ENCODE measurements at places on chromosomes 1 and 21. TPM values are rescaled to one million over a fixed set of nuclear protein-coding genes. Genes with fewer than 3 reads are reported as not detected.

DNA sequence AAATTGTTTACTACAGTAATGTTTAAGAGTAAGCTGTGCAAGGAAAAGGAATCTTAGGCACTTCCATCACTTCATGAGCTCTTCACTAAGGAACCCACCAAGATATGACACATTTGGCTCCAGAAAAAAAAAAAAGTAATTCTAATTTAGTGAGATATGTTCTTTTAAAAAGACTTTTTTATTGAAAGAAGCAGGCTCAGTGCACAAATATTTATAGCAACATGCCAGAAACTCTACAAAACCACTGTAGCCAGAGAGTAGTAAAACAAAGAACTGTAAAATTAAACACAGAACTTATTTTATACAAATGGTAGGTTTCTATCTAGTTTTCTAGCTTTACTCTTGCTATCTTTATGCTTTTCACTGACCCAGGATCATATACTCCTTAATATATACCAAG, 434.6 kb upstream of the ADGRL2 start:
- DNase-seq, result no peak

FMO2 gene
- total RNA-seq, result not detected

GRCh38 chr1:32666901-32667566, 16.0 kb downstream of the RBBP4 start:
- no peak for DNase-seq

DNA sequence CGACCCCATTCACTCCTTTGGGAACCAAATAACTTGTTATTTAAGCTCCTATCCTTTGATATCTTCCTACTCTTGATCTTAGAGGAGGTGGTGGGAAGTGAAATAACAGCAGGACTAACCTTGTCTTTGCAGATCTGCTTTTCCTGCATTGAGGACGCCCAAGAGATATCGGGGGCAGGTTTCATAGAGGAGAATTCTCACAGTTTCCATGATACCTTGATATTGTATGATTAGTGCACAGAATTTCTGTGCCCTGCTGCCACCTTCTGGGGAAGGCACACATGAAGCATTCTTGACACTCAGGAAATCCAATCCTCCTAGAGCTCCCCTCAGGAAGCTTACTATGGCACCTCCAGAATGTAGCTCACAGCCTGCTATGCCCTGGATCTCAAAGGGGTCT, 1.6 kb downstream of the CD1B start:
- peak; percentile 28 for DNase-seq

DNA sequence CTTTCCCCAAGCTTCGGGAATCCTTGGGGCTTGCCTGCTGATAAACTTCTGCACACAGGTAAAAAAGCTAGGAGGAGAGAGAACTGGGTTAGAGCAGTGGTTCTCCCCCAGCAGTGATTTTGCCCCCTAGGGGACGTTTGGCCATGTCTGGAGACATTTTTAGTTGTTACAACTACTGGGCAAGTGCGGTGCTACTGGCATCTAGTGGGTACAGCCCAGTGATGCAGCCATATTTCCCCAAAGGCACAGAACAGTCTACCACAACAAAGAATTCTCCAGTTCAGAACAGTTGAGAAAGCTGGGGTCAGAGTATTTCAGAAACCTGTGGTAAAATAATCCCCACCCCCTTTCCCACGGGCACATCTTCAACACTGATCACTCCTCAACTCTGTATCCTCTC, 41.3 kb downstream of the LRRC71 start:
- DNase-seq, result peak; percentile 44

DNA sequence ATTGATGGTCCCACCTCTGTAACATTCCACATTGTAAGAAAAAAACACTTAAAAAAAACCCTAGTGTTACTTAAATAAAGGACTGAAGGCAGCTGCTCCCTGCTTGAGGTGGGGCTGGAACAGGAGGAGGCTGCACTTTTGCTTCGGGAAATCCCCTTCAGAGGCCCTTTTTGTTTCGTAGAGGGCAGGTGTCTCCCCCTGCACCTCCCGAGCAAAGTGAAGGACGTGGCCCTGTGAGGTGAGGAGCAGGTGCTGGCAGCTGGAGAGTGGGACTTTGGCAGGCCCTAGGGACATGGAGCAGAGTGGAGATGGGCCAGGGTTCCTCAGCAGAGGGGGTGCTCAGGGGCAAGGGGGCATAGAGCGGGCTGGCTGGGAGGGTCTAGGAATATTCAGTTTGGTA, 33.4 kb upstream of the WNT4 start:
- DNase-seq, result no peak

ARHGAP29 gene
- 166 TPM for total RNA-seq

DNA sequence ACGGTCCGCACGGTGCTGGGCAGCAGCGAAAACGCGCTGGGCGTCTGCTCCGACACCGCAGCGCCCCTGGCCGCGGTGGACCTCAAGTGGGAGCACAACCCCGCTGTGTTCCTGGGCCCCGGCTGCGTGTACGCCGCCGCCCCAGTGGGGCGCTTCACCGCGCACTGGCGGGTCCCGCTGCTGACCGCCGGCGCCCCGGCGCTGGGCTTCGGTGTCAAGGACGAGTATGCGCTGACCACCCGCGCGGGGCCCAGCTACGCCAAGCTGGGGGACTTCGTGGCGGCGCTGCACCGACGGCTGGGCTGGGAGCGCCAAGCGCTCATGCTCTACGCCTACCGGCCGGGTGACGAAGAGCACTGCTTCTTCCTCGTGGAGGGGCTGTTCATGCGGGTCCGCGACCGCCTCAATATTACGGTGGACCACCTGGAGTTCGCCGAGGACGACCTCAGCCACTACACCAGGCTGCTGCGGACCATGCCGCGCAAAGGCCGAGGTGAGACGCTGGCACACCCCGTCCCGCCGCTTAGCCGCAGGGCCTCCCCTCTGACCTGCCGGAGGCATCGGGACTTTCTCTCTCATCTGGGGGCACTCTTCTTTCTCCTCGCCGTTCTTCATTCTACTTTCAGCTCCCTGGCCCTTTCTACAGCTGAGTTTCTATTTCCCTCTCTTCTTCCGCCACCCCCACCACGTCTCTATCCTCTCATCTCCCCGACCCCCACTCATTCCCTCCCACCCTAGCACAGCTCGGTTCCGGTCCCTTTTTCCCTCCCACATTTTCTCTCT, 1.0 kb downstream of the NPR1 start:
- DNase-seq, result no peak

- no peak for DNase-seq
These were observed 34.5 kb upstream of the RALGPS2 start for GRCh38 chr1:178690496-178690895.

DNA sequence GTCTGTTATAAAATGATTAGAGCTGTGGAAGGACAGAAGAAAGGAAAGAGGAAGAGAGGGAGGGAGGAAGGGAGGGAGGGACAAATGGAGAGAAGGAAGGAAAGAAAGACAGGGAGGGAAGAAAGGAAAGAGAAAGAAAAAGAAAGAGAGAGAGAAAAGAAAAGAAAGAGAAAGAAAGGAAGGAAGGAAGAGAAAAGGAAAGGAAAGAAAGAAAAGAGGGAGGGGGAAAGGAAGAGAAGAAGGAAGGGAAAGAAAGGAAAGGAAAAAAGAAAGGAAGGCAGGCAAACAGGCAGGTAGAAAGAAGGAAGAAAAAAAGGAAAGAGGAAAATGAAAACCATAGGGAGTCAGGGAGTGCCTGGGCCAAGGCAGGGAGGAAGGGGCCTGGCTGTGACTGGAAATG, 14.5 kb upstream of the BACE2 start:
- no peak for DNase-seq

- no peak for DNase-seq
These were observed 12.8 kb downstream of the NT5C1A start for GRCh38 chr1:39659110-39659509.

DNA sequence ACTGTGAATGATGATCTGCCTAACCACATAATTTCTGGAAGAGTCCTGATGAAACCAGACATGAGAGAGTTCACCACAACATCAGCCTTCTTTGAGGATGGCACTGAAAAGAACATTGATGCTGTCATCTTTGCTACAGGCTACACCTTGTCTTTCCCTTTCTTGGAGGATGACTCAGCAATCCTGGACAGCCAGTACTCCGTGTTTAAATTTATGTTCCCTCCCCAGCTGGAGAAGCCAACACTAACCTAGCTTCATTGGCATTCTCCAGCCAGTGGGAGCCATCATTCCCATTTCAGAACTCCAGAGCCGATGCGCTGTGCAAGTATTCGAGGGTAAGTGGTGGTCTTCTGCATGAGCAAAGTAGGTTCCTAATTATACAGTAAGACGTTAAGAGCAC, 164.1 kb upstream of the POGK start:
- DNase-seq, result no peak

DNA sequence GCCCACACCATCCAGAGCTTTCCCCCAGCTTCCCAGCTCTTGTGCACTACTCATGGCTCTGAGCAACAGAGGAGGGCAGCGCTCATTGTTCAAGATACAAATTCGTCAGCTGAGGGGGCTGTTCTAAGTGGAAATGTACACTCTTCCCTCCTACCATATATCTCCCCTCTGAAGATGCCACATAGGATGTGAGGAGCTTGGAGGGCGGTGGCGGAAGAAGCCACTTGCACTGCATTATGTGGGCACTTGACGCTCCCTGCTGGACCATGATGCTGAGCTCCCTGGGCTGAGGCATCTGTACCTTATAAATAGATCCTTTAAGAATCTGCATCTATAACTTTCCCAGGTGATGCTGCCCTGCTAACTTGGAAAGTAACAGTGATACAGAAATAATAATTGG, 477.6 kb upstream of the DEPDC1 start:
- DNase-seq, result no peak

MTARC2 gene
- 17.7 TPM for total RNA-seq

DNA sequence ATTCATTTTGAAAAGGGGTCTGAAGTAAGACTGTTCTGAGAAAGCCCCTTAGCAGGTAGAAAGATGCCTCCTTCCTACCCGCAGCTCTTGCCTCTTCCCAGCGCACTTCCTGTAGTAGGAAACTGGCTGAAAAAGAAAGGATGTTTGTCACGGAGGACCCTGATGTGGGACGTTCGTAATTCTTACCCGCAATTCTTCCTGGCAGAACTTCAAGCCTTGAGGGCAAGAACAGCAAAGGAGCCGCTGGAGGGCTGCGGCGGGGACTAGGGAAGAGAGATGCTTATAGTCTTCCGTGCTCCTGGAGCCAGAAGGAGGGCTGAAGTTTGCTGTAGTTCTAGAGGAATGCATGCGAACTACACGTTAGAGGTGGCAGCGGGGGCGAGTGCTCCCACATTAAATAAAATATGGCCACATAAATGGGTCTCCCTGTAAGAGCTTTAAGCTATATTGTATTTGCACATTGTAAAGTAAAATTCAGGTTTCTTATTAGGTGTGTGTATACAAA, 6.3 kb downstream of the C1orf53 start:
- DNase-seq, result no peak

CLCA1 gene
- total RNA-seq, result not detected

GRCh38 chr1:38848071-38848470, 11.5 kb downstream of the RRAGC start:
- DNase-seq, result no peak

- DNase-seq, result no peak
These were observed 130.8 kb downstream of the FAF1 start for GRCh38 chr1:50829014-50829958.

DNA sequence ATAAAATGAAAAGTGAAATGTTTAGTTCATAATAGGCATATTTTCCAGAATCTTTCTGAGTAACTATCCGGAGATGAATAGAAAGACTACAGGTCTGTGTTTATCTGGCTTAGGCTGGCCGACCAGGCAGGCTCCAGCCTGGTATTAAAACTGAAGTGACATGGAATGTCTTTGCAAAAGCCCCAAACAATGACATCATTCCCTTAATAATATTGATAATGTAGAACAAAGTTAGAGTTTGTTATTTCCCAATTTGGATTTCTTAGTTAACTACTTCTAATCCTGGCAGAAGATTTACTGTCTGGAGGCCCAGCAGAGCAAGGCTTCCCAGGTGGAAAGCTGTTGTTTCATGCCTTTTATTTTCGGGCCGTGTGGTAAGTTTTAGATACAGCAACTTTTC, 207.7 kb downstream of the GREM2 start:
- no peak for DNase-seq

DNA sequence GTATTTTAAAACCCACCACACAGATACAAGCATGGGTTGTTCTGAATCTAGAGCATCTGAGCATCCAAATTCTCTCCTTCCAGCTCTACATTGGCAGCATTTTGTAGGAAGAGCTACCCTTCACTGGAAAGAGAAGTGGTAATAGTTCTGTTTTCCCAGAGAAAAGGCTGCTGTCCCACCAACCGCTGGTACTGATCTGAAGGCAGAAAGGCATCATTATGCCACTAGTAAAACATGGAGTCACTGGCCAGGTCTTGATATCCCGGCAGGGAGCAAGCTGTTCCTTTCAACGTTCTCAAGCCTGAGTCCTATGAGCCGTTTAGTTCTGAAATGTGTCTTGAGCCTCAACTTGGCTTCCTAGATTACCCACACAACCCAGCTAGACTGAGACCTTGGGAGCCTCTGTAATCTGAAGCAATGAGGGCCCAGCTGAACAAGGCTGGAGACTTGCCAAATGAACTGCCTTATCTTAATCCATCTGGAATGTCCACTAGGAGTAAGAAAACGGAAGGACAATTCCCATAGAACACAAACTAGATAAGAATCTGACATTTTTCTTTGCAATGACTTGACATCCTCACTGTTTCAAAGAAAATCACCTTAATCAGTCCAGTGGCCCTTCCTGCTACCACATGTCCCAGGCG, 116.8 kb downstream of the KCNH1 start:
- no peak for DNase-seq

WLS gene
- 15.3 TPM for total RNA-seq

DNA sequence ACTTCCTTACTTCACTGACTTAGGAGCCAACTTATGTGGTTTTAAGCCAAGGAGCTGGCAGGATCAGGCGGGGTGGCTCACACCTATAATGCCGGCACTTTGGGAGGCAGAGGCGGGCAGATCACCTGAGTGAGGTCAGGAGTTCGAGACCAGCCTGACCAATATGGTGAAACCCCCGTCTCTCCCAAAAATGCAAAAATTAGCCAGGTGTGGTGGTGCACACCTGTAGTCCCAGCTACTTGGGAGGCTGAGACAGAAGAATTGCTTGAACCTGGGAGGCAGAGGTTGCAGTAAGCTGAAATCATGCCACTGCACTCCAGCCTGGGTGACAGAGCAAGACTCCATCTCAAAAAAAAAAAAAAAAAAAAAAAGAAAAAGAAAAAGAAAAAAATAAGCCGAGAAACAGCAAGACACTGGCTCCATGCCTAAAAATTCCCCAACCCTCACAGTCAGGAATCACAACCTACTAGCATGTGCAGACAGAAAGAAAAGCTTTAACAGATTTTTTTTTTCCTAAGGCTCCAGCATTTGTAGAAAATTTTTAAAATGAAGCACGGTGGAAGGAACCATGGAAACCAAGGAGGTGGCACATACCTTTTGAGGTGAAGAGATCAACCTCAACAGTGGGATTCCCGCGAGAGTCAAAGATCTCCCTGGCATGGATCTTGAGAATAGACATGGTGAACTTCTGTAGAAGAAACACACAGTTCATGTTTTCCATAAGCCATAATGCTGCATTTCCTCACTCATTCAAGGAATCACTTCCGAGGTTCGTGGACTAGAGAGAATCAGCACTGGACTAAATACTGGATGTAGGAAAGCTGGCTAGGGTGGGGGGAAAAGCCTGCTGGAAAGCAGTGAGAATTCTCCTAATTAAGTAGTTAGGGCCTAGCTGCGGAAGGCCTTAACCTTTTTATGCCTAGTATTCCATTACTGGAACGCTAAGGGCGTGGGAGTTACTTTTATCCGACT, 4.0 kb downstream of the ENO1 start:
- no peak for DNase-seq

SNAP47 gene
- 145 TPM for total RNA-seq
